ENCODE measurements at places on chromosomes 12 and 14.

- DNase-seq = no peak
These were observed 301.1 kb downstream of the DUSP6 start for GRCh38 chr12:89051065-89051677.

- DNase-seq = no peak
These were observed 217.4 kb upstream of the RTL1 start for GRCh38 chr14:101120641-101121507.

- DNase-seq = no peak
These were observed 985.7 kb upstream of the FBXO33 start for GRCh38 chr14:40417777-40418401.

GRCh38 chr12:66050610-66051009 lies 79.9 kb downstream of the LLPH start:
- DNase-seq = no peak

DNA sequence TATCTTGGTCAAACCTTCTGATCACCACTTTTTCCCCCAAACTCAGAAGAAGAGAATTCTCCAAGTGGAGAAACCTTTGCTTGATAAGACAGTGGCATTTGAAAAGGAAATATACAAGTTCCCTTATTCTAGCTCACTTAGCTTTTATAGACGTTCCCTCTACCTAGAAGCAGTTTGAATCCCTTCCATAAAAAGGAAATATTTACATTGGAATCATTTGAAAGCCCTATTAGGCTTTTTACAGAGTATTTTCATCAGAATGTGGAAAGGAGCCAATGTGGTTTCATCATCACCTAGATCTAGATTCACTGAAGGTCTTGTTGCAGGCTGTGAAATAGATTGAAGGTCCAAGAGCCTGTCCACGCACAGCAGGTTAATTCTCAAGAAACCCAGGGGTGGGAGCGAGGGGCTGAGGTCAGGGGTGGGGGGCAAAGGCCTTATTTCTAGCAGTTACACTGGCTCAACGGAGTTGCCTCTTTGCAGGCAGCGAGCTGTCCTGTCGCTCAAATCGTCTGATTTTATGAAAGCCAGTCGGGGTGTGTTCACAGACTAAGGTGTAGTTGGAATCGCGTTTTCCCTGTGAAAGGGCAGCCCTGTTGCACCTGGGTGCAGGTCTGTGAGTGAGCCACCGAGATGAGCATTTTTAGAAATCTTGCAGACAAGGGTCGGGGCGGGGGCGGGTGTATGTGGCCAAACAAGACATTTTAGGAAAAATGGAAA lies 45.6 kb downstream of the AACS start:
- DNase-seq = no peak
